ENCODE measurements at places on chromosomes 13 and 19. TPM values are rescaled to one million over a fixed set of nuclear protein-coding genes. Genes with fewer than 3 reads are reported as not detected.

The NKG7 gene
- 1.8 TPM for total RNA-seq

The GARIN5A gene
- 1.3 TPM for total RNA-seq

- H3K27me3 ChIP-seq, result no peaks in the 10 kb centered on the region
- peak overlapping the region; percentile 85 for H3K4me3 ChIP-seq
- H3K27ac ChIP-seq, result peak overlapping the region; percentile 93
- peak; percentile 66 for DNase-seq
- H3K4me1 ChIP-seq, result peaks cover 61% of the 10 kb centered on the region
- no peaks in the 10 kb centered on the region for H3K36me3 ChIP-seq
These were observed 3.9 kb downstream of the SIX5 start for GRCh38 chr19:45764945-45765701.

The IRF2BP1 gene
- 18.5 TPM for total RNA-seq

DNA sequence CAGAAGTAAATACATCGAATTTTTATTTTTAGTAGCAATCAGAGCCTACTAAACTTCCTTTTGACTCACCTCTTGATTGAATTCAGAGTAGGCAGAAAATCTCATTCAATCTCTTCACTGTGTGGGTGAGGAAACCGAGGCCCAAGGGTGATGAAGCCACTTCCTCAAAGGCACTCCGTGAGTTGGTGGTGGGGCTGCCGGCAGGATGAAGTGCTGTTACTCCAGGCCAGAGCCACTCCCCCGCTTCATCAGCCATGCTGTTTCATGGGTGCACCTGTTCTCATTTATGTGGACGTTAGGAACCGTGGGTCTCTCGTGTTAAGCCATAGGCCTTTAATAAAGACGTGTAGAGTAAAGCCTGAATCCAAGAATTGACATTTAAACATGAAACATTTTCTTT lies 13.2 kb downstream of the ING1 start:
- no peaks in the 10 kb centered on the region for H3K27me3 ChIP-seq
- H3K4me1 ChIP-seq, result no peaks in the 10 kb centered on the region

- H3K4me3 ChIP-seq, result no peak overlapping the region
- H3K27ac ChIP-seq, result no peak overlapping the region
- no peak for DNase-seq
- H3K4me1 ChIP-seq, result no peaks in the 10 kb centered on the region
- H3K36me3 ChIP-seq, result no peaks in the 10 kb centered on the region
- H3K27me3 ChIP-seq, result no peaks in the 10 kb centered on the region
These were observed 788.3 kb upstream of the SLITRK5 start for GRCh38 chr13:86882835-86883234.

DNA sequence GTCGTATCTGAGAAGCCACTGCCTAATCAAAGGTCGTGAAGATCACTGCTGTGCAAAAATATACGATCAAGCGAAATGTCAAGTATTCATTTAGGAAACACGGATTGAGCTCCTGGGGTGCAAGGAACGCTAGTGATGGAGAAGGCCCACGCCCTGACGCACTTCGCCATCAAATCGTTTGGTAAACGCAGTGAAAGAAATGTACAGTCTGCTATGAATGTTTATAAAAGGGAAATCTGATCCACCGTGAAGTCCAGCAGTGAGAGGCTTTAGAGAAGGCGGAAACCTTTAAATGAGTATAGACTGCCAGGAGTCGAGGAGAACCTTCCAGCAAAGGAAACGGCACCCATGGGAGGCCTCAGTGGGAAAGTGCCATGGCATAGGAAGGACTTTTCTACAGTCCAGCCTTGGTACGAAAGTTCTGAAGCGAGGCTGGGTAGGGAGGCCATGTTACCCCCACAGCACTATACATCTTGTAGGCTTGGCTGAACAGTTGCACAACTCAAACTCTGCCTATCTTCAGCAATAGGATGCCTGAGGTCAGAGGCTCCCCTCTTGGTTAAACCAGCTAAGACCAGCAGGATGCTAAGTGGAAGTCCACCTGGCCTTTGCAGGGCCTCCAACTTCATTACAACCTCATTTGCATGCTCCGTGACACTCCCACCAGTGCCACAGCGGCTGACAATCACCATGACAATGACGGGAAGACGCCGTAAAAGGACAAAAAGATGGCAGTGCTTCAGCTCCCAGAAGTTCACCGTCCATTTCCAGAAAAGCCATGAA lies 20.4 kb downstream of the PCID2 start:
- no peaks in the 10 kb centered on the region for H3K27me3 ChIP-seq
- H3K27ac ChIP-seq, result peak overlapping the region; percentile 82

- H3K4me1 ChIP-seq, result no peaks in the 10 kb centered on the region
- no peak for DNase-seq
- no peak overlapping the region for H3K4me3 ChIP-seq
These were observed 56.2 kb upstream of the AKAP11 start for GRCh38 chr13:42215578-42216421.

The ZNF432 gene
- 7.8 TPM for total RNA-seq

The CALM3 gene
- 294 TPM for total RNA-seq

The ZNF253 gene
- 9.2 TPM for total RNA-seq

- DNase-seq, result no peak
- H3K27me3 ChIP-seq, result no peaks in the 10 kb centered on the region
These were observed 39.4 kb downstream of the ZNF846 start for GRCh38 chr19:9729162-9729561.

- no peaks in the 10 kb centered on the region for H3K36me3 ChIP-seq
- H3K4me3 ChIP-seq, result no peak overlapping the region
- no peaks in the 10 kb centered on the region for H3K4me1 ChIP-seq
These were observed 20.6 kb downstream of the LRRC63 start for GRCh38 chr13:46232281-46232680.

- H3K27ac ChIP-seq, result peak overlapping the region; percentile 80
- no peaks in the 10 kb centered on the region for H3K36me3 ChIP-seq
- peaks cover 6% of the 10 kb centered on the region for H3K27me3 ChIP-seq
- H3K4me1 ChIP-seq, result peaks cover 31% of the 10 kb centered on the region
- no peak overlapping the region for H3K4me3 ChIP-seq
These were observed 18.4 kb downstream of the CYTH2 start for GRCh38 chr19:48487544-48487943.

DNA sequence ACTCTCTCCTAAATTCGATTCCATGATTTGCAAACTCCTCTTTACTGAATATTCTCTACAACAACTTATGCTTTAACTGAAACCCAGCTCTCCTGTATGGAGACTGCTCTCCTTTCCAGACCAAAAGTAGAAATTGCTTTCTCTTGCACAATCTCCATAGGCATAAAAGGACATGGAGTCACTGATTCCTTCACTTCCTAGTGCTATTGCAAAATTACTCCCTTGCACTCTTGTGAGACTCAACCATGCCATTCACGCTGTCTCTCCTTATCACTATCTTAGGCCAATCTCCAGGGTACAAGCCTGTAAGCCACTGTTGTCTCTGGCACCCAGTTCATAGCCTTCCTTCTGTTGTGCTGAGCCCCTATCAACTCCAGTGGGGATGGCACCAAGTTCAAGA lies 30.6 kb downstream of the SERPINE3 start:
- no peak overlapping the region for H3K4me3 ChIP-seq
- no peak for DNase-seq
- H3K36me3 ChIP-seq, result peaks cover 77% of the 10 kb centered on the region
- no peak overlapping the region for H3K27ac ChIP-seq

GRCh38 chr19:30132343-30133075 lies 190.5 kb downstream of the URI1 start:
- no peak overlapping the region for H3K4me3 ChIP-seq
- H3K27me3 ChIP-seq, result peaks cover 25% of the 10 kb centered on the region
- H3K4me1 ChIP-seq, result no peaks in the 10 kb centered on the region
- H3K36me3 ChIP-seq, result no peaks in the 10 kb centered on the region
- no peak for DNase-seq

GRCh38 chr19:18340990-18341868 lies 831 bp downstream of the PGPEP1 start:
- DNase-seq, result peak; percentile 48
- H3K27me3 ChIP-seq, result no peaks in the 10 kb centered on the region
- peak overlapping the region; percentile 82 for H3K27ac ChIP-seq
- peak overlapping the region; percentile 84 for H3K4me3 ChIP-seq

DNA sequence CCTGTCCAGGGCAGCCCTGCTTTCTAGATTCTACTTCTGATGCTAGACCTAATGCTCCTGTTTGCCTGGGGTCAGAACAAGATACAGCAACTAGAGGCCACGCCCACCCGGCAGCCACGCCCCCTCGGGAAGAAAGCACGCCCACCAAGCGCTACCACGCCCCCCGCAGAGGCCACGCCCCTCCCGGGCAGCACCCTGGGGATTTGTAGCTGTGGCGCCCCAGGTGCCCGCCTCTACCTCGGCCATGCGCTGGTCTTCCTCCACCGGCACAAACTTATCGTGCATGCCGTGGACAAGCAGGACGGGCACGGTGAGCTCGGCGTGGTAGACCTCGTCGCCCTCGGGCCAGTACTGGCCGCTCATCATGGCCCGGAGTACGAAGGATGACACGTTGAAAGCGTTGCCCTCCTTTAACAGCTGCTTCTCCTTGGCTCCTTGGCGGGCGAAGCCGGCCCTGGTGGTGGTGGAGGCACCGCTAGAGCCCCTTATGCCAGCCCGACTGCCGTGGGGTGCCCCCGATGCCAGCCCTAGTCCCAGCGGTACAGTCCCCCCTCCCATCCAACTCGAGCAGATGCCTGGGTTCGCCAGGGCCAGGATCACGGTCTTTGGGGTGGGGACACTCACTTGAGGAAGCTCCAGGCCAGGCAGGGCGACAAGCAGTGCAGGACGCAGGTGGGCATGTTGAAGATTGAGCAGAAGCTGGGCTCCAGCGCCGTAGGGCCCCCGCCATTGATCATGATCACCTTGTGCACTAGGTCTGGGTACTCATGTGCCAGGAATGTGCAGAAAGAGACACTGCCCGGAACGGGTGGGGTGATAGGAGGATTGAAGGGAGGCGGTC lies 9.0 kb downstream of the ABHD8 start:
- H3K27me3 ChIP-seq, result no peaks in the 10 kb centered on the region
- no peak overlapping the region for H3K4me3 ChIP-seq
- no peak overlapping the region for H3K27ac ChIP-seq
- peaks cover 27% of the 10 kb centered on the region for H3K36me3 ChIP-seq
- H3K4me1 ChIP-seq, result peaks cover 14% of the 10 kb centered on the region

DNA sequence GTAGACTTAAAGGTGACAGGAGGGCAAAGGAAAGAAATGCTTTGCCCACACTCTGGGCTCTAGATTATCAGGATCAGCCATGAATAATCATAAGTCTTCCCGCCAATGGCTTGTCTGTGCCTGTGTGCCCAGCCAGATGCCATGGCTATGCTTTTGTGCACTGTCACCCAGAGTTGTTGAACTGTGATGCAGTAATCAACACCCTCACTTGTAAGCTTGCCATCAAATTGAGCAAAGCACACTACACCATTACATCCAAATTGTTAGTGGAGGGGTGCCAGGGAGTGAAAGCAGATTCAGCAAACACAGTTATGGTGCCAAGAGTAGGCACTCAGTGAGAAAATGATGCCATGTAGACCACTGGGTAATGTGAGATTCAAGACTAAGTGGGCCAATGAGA lies 845.3 kb upstream of the MIR17HG start:
- H3K4me3 ChIP-seq, result no peak overlapping the region
- H3K4me1 ChIP-seq, result peaks cover 29% of the 10 kb centered on the region
- peak; percentile 26 for DNase-seq
- H3K27me3 ChIP-seq, result no peaks in the 10 kb centered on the region
- no peaks in the 10 kb centered on the region for H3K36me3 ChIP-seq

The NECTIN2 gene
- total RNA-seq, result 40.7 TPM

DNA sequence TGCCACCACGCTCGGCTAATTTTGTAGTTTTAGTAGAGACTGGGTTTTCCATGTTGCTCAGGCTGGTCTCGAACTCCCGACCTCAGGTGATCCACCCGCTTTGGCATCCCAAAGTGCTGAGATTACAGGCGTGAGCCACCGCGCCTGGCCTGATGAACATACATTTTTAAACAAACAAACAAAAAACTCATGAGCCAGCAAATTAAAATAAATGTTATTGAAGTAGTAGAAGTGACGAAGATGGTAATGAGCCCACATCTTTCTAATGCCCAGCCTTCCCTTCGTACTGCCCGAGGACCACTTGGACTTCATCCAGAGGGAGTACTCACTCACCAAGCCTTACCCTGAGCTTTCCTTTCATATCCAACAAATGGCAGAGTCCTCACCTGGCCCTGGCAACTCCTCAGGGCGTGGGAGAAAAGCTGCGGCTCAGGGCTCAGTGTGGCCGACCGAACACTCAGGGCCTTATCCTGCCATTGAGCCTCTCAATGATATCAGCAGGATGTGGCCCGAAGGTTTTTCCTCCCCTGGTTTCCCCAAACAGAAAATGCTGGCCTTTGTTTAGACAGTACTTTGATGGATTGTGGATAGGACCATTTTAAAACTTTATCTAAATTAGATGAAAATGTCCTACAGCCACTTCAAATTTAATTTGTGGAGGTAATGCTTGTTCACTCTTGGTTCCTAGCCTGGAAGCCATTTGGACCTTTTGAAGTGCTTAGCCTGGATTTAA lies 22.8 kb upstream of the ABCC4 start:
- DNase-seq, result no peak
- H3K36me3 ChIP-seq, result no peaks in the 10 kb centered on the region
- H3K27me3 ChIP-seq, result no peaks in the 10 kb centered on the region
- H3K4me3 ChIP-seq, result no peak overlapping the region
- H3K4me1 ChIP-seq, result no peaks in the 10 kb centered on the region

DNA sequence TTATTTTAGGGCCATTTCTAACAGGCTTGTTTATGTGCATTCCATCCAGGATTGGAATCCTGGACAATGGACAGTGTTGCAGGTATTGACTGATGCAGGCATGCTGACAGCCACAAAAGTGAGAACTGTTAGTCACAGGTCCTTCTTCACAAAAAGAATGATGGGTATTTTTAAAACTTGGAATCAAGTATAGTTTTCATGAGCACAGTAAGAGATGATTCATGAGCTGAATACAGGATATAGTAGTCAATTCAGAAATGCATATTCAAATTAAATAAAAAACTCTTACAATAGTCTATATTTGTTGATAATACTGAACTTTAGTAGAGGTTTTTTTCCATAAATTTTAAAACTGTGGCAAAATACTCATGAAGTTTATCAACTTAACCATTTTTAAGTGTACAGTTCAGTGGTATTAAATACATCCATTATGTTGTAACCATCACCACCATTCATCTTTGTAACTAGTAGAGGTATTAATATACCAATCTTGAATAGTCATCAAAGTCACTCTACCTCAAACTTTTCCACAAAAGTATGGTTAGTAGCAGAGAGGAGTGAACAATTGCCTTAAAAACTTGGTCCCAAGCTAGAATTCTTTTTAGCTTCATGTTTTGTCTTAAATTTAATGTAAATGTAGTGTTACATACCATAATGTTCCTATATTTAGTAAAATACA lies 79.5 kb downstream of the KCNRG start:
- H3K36me3 ChIP-seq, result peaks cover 6% of the 10 kb centered on the region
- H3K27ac ChIP-seq, result no peak overlapping the region
- H3K4me1 ChIP-seq, result peaks cover 45% of the 10 kb centered on the region

- H3K27ac ChIP-seq, result no peak overlapping the region
- no peaks in the 10 kb centered on the region for H3K36me3 ChIP-seq
- no peaks in the 10 kb centered on the region for H3K27me3 ChIP-seq
- H3K4me1 ChIP-seq, result no peaks in the 10 kb centered on the region
These were observed 288.1 kb upstream of the GPC6 start for GRCh38 chr13:92938486-92939020.

DNA sequence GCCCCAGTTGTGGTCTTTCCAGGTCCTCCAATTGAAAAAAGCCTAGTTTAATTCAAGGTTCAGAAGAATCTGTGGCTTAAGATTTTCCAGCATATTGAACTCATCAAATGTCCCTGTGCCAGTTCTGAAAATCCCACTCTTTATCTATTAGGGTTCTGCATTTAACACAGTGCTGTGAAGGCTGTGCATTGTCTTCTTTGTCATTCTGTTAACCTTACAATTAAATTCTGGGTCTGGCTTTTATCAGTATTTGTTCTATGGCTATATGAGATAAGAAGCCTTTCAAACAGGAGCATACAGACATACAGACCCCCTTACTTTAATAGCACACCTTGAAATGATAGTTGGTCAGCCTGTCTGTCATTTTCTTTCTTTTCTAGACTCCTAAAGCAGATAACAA lies 362.1 kb upstream of the DACH1 start:
- no peaks in the 10 kb centered on the region for H3K36me3 ChIP-seq
- H3K27ac ChIP-seq, result no peak overlapping the region
- no peak for DNase-seq
- H3K4me1 ChIP-seq, result no peaks in the 10 kb centered on the region
- H3K4me3 ChIP-seq, result no peak overlapping the region

Measured in left ventricle myocardium inferior (tissue), 1 donor.